ENCODE measurements at places on chromosomes 12 and 14.
A peak's percentile ranks its signal among the peaks of the same experiment; 100 is the strongest.

GRCh38 chr14:68131907-68132306 is 312.3 kb downstream of the RAD51B start:
- DNase-seq, result no peak

- DNase-seq, result peak; percentile 47
Observed at GRCh38 chr14:68757618-68758081, 35.2 kb downstream of the ZFP36L1 start.

GRCh38 chr12:96143392-96143791 is 50.8 kb upstream of the ELK3 start:
- no peak for DNase-seq

DNA sequence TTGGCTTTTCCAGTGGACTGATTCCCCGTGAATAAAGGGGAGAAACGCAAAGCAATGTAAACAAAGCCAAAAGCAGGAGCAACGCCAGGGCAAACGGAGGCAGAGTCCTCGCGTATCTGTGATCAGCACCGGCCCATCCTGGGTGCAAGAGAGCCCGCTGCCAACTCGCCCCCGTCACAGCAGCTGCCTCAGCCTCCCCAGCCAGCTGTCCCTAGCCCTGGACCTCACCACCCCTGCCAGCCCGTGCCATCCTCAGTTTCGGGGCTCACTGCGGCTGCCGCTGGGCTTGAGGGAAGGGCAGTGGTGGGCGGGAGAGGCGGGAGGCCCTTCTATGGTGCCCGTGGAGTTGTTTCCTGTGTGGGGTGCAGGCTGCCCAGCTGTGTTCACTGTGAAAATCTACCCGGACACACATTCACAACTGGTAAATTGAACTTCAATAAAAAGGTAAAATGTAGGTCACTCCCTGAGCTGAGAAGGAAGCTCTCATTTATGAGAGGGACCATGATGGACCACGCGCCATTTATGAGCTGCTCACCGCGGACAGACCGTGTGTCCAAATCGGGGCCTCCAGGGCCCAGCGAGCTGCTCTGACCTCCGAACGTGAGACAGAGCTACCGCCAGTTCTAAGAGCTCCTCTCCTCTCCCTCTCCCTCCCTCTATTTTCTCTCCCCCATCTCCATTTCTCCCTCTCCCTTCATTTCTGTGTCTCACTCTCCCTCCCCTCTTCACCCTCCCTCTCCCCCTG is 330.5 kb upstream of the SFSWAP start:
- no peak for DNase-seq

GRCh38 chr14:37045340-37046061 is 126.9 kb downstream of the SLC25A21 start:
- DNase-seq, result no peak

- DNase-seq, result no peak
Observed at GRCh38 chr14:88835661-88836060, 11.2 kb downstream of the TTC8 start.

DNA sequence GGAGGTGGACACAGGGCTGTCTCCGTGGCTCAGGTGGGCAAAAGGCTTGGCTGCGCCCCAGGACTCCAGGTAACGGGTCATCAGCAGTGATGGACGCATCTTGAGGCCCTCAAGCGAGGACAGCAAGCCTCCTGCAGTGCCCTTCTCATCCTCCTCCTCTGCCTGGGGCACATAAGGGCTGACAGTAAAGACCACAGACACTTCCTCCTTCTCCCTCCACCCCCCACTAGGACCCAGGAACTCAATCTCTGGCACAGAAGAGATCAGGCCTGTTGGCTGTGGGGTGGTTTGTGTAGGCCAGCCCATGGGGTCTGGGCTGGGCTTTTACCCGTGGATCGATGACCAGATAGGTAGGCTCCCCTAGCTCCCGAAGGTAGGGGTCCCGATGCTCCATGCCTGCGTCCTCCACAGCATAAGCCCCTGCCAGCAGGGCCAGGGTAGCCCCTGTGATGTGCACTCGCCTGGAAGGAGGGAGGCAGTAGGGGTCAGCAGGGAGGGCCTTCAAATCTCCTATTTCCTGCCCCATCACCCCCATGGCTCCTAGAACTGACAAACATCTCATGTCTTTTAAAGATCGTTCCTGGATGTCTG is 5.7 kb downstream of the ADCY4 start:
- DNase-seq, result no peak

DNA sequence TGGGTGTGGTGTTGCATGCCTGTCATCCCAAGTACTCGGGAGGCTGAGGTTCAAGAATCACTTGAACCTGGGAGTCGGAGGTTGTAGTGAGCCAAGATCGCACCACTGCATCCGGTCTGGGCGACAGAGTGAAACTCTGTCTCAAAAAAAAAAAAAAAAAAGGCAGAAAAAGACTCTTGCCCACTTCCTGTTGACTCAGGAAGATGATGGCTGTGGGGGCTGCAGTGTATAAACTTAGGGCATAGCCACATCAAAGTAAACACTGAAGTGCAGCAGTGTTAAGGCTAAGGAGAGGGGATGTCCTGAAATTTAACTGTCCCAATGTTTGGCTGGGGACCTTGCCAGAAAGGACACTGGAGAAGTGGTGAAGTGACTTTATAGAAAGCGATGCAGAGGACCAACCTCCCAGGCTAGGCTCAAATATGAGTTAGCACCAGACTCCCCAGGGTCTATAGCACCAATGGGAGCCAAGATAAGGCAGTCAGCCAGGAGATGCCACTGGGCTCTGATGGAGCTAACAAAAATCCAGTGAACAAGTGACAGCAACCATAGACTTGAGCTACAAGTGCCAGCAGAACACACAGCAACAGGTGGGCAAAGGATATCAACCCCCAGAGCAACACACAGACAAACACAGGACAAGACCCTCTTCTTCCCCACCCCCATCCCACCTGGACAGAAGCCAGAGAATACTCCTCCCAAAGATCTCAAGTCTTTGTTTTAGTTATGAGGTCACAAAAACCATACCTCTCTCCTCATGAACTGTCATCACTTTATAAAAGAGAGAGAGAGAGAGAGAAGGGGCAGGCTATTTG is 28.0 kb downstream of the NELL2 start:
- DNase-seq, result no peak

- no peak for DNase-seq
Observed at GRCh38 chr14:74840603-74841030, 35.3 kb downstream of the PROX2 start.

GRCh38 chr12:111171832-111172231 is 197.1 kb downstream of the PHETA1 start:
- no peak for DNase-seq

DNA sequence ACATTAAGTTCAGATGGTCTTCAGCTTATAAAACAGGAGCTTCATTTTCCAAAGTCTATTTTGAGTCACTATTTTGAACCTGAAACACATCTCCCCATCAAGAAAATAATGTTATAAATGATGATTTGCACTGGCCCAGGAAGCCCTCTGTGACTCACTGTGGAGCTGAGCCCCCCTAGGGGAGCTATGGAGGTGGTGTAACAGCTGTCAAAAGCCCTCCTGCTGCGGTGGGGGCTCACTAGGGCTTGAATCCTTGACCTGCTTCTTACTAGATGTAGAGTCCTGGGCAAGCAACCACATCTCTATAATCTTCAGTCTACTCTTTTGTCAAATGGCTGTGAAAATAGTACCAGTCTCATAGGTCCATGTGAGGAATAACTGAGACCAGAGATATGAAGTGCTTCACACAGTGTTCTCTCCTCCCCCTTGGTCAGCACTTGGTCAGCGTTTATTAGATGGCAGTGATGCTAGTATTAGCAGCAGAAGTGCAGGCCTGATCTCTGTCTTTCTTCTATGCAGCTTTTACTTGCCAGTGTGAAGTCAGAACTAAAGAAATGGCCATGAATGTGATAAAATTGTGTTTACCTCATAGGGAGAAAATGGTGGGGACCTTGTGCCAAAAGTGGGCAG is 83.4 kb downstream of the RTN1 start:
- DNase-seq, result no peak

DNA sequence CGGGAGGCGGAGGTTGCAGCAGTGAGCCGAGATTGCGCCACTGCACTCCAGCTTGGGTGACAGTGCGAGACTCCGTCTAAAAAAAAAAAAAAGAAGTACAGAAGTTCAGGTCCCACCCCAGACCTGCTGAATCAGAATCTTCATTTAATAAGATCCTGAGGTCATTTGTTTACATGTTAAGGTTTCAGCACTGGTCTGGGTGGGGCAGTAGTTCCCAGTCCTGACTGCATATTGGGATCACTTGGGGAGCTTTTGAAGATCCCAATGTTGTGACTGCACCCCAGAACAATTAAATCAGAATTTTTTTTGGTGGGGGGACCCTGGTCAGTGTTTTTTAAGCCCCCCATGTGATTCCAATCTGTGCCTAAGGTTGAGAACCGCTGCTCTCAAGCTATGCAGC is 11.7 kb upstream of the COL2A1 start:
- DNase-seq, result no peak

DNA sequence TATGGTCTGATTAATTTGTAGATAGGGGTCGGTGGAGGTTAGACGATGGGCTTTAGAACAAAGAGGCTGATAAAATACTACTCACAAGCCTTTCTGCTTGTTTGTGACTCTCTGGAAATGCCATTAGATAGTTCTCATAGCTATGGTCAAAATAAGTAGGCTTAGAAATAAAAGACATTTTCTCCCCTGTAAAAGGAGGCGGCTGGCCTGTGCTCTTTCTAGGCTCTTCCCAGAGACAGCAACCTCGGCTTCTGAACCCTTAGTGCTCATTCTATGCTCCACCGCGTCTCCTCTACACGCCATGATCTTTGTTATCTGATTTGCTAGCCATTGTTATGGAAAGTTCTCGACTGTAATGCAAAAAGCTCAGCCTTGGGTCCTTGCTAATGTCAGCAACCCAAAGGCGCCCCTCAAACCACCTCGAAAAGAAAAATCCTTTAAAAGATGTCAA is 64.5 kb downstream of the CRADD start:
- peak; percentile 35 for DNase-seq

GRCh38 chr12:58323676-58324075 is 382.3 kb downstream of the ATP23 start:
- no peak for DNase-seq

GRCh38 chr12:4293299-4293965 is 19.9 kb downstream of the CCND2 start:
- DNase-seq, result peak; percentile 23

- DNase-seq, result no peak
Observed at GRCh38 chr12:66910366-66910974, 231.6 kb upstream of the GRIP1 start.

All from fibroblast of mammary gland (primary cell).